A549 treated with AZD2906 at 1 μM for 4 hours (cell line): ENCODE measurements at places on chromosomes 12 and 14. TPM values are rescaled to one million over a fixed set of nuclear protein-coding genes. Genes with fewer than 3 reads are reported as not detected.

RALGAPA1 gene
- total RNA-seq: 6.1 to 7.4 TPM (median 6.6 TPM) in 5 replicates

CLBA1 gene
- 14.6 to 18.0 TPM (median 15.8 TPM) in 5 replicates for total RNA-seq

PRH2 gene
- 0.23 to 0.48 TPM (median 0.43 TPM) in 3 of 5 replicates, not detected in the others for total RNA-seq

KRT76 gene
- not detected in 5 replicates for total RNA-seq

WSCD2 gene
- total RNA-seq: not detected in 5 replicates

POTEG gene
- not detected in 5 replicates for total RNA-seq

SLC5A8 gene
- total RNA-seq: not detected in 5 replicates

ADCY6 gene
- total RNA-seq: 9.5 to 12.7 TPM (median 11.3 TPM) in 5 replicates

PCK2 gene
- 17.2 to 22.3 TPM (median 20.2 TPM) in 5 replicates for total RNA-seq

COX6A1 gene
- total RNA-seq: 674 to 853 TPM (median 841 TPM) in 5 replicates

UNC79 gene
- total RNA-seq: 0.01 to 0.02 TPM (median 0.02 TPM) in 5 replicates

MYF5 gene
- total RNA-seq: not detected in 5 replicates
